ENCODE measurements at places on chromosomes 13 and 19.

DNA sequence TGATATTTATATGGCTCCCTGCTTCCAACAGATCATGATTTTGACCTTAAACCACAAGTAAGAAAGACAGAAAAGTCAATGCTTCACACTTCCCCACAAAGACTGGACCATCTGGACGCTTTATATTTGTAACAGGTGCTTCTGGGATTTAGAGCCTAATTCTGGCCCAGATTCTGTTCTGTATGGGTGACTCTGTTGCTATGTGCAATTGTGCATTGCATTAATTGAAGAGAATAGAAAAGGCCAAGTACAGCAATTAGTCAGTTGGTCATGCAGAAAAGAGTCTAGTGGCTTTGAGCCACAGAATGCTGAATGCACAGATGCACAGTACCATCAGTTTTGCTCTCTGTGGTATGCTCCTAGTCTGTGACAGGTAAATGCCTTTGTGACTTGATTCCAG is 657.4 kb upstream of the ATXN8OS start:
- no peak for DNase-seq

GRCh38 chr19:11478167-11479089 is 2.4 kb downstream of the ELAVL3 start:
- no peak for DNase-seq

GRCh38 chr13:47066226-47066625 is 169.4 kb upstream of the HTR2A start:
- no peak for DNase-seq

GRCh38 chr19:55080121-55080967 is 4.7 kb downstream of the EPS8L1 start:
- DNase-seq, result peak; percentile 50

- no peak for DNase-seq
Observed at GRCh38 chr13:91153372-91153771, 194.1 kb upstream of the MIR17HG start.

GRCh38 chr19:16144216-16144581 is 714 bp downstream of the HSH2D start:
- no peak for DNase-seq

DNA sequence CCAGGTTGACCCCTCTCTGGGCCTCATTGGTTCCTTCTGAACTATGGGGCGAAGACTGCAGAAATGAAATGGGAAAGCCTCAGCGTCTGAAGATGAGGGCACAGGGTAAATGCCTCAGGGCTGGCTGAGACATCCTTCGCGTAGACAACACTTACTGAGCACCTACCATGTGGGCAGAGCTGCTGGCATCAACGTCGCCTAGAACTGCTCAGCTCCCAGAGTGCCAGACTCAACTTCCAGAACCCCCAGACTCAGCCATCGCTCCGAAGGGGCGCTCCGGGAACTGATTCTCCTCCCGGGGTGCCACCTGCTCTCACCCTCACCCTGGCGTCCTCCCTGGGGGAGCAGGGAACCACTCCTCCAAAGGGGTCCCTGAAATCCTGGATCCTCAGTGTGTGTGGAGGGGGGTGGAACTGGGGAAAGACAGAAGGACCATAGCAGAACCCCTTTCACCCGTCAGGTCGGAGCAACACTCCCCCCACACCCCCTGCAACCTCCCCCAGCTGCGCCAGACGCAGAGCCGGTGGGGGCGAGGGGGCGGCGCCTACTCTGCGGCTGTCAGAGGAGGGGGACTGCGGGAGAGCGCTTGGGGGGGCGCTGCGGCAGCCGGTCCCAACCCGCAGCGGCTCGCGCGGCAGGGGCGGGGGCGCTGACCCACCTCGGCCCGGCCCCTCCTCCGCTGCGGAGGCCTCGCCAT is 8.2 kb upstream of the NFIC start:
- DNase-seq, result no peak

- no peak for DNase-seq
Observed at GRCh38 chr13:30791354-30792001, 56.1 kb downstream of the ALOX5AP start.

DNA sequence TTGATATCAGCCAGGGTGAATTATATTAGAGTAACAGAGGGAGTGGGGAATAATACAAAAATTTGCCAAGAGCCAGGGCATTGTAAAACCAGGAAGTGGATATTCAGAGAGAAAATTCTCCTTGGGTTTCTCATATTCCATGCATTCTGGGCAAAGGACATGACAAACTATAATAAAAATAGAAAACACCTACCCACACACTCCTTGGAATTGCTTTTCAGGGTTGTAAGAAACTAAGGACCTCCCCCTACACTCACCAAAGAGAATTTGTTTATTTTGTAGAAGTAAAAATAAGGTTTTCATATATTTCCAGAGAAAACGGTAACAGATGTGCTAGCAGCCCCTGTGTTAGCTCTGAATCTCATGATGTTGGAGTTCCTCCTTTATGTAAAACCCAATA is 649.6 kb downstream of the SLITRK1 start:
- no peak for DNase-seq

DNA sequence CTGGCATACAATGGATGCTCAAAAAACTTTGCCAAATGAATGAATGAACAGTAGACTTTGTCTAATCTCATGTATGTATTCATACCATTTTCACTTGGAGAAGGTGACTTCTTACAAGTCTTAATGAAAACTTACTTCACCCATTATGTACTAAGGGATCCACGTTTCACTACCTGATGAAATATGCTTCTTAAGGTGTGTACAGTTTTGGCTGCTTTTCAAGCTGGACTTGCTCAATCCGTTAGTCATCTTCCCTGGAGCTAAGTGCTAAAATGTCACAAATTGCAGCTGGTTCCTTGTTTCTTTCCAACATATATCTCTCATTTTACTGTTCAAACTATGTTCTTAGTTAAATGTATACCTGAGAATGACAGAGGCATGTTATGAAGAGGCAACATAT is 4.2 kb upstream of the CCNA1 start:
- DNase-seq, result no peak

DNA sequence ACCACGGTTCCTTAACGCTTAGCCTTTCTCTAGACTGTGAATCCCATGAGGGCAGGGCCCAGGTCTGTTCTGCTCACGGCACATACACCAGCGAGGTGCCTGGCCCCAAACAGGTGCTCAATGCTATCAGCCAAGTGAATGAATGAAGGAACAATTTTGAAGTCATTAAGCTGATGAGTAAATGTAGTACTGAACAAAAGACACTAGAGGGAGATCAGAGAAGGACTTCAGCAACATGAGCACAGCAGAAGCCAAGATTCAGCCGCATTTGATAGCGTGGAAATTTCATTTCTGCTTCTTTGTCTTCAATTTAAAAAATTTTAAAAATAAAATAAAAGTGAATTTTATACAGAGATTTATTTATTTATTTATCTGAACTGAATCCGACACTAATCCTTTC is 20.1 kb upstream of the MYO16 start:
- DNase-seq, result no peak

DNA sequence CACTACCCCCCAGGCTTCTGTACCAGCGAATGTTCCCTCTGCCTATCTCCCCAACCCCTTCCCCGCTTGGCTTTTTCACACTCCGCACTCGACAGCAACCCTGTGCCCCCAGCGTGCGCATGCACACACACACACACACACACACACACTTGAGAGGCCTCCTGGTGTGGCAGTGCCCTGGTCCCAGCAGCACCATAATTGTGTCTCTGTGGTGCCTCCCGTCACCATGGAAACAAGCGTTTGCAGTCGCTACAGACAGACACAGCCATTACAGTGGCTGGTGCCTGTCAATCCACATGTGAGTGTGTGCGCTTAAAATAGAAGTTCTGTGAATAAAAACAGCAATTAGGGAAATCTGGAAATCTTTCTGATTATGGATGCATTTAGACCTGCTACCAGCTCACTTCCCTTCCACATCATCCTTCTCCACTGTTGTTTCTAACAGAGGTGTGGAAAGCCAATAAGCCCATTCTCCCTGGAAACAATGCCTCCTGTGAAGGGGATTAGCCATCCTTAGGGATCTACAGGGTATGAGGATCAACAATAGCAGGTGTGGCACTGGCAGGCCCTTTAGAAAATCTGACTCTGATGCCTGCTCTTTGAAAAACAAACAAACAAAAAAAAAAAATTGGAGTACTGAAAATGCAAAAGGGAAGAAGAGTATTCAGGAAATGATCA is 146.3 kb downstream of the DCLK1 start:
- DNase-seq, result no peak

DNA sequence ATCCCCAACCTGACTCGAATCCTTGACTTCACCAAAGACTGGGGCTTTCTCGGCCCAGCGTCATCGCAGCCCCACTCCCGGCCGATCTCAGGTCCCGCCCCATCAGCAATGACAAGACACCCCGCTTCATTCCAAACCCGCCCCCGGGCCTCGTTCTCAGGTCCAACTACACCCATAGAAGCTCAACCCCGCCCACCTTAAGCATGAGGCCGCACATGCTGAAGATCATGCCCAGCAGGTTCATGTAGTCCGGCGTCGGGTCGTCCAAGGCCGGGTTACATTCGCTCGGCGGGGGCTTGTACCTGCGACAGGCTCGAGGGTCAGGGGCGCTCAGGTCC is 2.3 kb downstream of the WDR83 start:
- peak; percentile 29 for DNase-seq

DNA sequence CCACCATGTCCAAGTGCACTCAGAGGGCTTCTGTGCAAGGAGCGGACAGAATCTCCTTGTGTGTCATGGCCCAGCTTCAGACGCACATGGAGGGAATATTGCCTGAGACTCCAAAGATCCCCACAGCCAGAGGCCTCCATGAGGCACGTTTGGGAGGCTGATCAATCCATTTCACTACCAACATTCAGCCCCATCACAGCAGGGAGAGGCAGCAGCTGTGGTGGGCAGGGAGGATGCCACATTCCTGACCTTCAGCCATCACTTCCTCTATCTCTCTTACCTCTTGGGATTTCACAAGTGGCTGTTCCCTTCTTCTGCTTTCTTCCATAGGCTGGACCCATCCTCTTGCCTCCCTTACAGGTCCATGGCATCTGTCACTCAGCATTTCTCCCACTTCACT is 82.4 kb upstream of the MBNL2 start:
- DNase-seq, result no peak

GRCh38 chr13:100211016-100211710 is 122.3 kb downstream of the PCCA start:
- DNase-seq, result no peak

- no peak for DNase-seq
Observed at GRCh38 chr13:109610517-109610916, 175.9 kb downstream of the IRS2 start.

- no peak for DNase-seq
Observed at GRCh38 chr13:75485286-75486062, 3.5 kb upstream of the TBC1D4 start.

DNA sequence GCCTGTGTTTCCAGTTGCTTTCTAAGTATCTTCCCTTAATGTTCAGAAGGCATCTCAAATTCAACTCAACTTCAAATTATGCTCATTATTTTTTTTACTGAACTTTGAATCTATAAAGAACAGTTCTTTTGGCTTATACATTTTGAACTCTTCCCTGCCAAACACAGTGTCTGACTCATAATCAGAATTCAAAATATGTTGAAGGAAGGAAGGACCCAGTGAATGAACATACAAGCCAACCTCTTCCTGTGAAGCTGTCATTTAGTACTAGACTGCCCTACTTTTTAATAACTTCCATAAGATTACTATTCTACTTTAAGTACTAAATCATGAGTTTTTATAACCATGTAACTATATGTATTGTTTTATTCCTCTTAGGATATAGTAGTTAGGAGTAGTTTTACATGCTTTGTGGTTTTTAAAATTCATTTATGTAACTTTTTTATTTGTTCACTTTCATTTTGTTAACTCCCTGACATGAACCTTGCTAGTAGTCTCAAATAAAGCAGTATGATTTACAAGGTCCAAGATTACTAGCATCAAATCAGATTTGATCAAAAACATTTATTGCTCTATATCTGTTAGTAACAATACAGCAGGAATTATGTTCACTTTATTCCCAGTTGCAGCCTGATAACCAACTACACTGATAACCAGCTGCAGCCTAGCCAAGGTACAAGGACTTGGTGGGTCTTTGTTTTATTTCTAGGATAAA is 6.4 kb downstream of the NUDT15 start:
- no peak for DNase-seq

- DNase-seq, result no peak
Observed at GRCh38 chr19:1655131-1655981, 2.9 kb upstream of the TCF3 start.

DNA sequence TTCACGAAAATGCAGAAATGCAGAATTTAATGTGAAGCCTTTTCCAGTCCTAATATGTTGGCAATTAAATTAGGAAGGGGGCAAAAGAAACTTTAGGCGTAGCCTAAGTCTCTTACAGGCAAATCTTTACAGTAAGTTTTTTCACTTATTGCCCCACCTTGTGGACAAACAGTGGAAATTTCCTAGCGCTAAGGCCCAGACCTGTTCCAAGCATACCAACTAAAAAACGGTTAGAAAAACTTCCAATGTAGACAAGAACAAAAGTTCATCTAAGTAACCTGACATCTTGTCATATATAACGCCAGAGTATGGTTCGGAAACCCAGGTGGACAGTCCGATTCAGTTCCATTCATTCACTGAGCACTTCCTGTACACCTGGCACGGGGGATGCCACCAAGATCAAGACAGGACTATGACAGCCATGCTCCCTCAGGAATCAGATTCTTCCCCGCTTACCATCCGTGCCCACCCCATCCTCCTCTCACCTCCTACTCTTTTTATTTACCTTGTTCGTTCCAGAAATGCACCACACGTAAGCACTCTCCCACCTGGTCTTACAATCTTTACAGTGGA is 4.9 kb downstream of the ZAR1L start:
- no peak for DNase-seq

DNA sequence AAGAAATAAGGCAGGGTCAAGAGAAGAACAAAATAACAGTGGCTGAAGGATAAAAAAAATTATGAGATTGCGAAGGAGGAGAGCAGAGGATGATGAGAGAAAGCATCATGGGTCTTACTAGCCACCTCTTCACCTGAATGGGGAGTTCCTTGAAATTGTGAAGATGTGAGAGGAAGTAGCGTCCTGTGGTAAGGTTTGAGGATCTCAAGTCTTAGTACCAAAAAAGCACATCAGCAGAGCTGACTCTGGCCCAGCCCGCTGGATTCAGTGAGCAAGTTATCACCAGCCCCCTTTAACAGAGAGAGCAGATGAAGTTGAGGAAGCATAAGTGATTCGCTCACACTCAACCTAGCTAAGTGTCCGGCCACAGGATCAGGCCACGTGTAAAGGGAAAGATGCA is 61.8 kb downstream of the RXFP2 start:
- DNase-seq, result no peak

- no peak for DNase-seq
Observed at GRCh38 chr19:12983091-12983490, 12.2 kb upstream of the NFIX start.

- DNase-seq, result no peak
Observed at GRCh38 chr13:93217721-93218261, 8.8 kb upstream of the GPC6 start.
